Endodermal cell (in vitro differentiated cells): ENCODE measurements at places on chromosomes 11 and 22. TPM values are rescaled to one million over a fixed set of nuclear protein-coding genes. Genes with fewer than 3 reads are reported as not detected.

Gene TUBA8
- 0.66 and 0.79 TPM in 2 replicates for total RNA-seq

Gene KRTAP5-8
- total RNA-seq, result not detected in 2 replicates

- DNase-seq, result no peak
Measured at GRCh38 chr22:21094911-21095772, 49.4 kb downstream of the LRRC74B start.

DNA sequence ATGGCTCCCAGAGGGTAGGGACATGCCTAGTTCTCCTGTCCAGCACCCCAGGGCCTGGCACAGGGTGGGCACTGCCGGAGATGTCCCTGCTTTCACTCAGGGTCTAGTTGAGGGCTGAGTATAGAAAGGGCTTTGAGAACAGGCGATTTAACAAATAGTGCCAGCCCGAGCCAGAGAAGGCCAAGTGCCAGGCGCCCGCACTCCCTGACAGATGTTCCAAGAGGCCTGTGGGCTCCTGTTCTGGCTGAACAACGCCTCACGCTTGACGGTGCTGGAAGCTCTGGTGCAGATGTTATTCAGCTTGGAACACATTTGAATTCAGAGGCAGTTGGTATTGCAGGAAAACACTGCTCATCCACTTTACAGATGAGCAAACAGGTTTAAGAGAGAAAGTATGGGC is 46.5 kb downstream of the NFAM1 start:
- DNase-seq, result no peak

- no peak for DNase-seq
Measured at GRCh38 chr11:122085712-122086111, 30.3 kb downstream of the BLID start.
